ENCODE measurements at places on chromosomes 3 and 15.

GRCh38 chr3:16606398-16606797 is 1.2 kb upstream of the DAZL start:
- DNase-seq: no peak

DNA sequence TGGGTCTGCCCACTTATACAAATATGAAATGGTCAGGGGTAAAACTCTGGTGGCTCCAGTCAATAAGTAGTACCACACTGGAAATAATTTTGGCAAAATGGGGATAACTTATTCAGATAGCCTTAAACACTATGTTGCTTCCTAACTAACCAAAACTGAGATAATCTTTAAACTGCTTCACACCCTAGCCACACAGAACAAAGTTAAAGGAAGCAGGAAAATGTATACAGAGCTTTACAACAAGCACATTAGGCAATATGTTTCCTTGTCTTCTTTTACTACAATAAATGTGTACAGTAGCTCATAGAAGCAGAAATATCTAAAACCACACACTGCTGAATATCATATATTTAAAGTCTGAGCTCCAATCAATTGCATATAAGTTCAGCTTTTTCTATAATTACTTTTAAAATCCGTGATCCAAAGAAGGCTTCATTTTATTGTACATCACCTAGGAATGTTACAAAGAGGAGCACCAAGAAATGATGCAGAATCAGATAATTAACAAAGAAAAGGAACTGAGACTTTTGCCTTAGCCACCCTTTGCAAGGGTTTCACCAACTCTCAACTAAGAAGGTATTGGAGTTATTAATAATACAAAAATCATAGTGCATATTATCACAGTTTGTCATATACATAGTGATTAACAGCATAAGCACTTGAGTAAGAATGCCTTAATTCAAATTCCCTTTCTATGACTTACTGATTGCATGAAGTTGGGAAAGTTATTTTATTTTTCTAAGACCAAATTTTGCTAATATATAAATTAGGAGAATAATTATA is 9.2 kb upstream of the SSR3 start:
- no peak for DNase-seq

- no peak for DNase-seq
These were observed 113.6 kb upstream of the SNTN start for GRCh38 chr3:63538919-63539318.

DNA sequence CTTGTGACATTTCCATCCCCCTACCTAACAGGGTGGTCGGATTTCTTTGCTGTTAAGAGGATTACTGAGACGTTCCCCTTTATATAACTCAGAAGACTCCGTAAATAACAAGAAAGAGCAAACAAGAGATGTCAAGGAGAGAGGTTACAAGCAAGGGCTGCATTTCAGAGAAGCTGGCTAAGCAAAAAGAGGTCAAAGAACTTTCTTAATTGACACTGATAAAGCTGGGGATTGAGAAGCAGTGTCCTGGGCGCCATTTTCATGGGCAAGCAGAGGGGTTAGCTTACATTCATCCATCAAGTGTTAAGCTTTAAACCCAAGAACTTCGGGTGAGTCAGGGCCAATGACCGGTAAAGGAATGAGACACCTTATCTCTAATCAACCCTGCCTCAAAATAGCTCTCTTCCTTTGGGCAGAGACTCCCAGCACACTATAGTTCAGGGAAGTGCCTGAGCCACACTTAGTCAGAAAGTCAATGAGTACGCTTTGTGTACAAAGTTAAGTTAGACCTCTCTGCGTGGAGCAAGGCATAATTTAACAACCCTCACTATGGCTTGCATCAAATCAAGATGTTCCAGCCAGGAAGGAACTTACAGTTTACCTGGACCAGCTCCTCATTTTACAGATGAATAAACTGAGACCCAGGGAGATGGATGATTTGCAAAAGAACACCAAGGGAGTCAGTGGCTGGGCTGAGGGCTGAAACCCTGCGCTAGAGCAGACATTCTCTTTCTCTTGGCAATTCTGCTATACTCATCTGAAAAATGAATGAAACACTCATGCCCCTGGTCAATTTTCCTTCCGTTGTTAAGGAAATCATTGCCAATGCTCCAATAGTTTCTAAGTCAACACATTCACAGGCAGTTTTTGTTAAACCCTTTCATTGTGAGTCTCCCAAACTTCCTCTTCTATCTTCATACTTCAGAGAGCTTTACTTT is 44.6 kb downstream of the CCNL1 start:
- DNase-seq: no peak

DNA sequence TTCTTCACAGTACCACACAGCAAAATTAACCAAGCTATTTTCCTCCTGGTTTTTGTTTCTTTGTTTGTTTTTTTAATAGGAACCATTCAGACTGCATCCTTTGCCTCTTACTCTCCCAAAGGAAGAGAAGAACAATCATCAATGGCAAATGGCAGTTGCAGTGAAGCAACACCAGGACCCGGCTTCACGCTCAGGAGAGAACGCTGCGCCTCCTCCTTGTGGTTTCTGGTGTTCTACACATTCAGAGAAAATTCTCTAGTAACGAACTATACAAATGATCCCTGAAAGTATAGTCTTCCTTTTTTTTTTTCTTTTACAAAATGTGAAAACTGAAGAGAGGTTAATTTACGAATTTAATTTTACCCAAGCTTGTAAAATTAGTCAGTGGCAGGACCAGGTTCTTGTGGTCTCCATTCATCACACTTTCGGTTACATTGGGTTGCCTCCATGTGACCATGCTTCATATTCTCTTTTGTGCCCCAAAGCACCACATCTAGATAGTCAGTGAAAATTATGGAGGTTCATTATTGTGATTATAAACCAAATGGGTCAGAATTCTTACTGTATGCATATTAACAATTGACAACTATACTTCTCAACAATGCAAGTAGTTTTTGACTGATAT is 10.6 kb upstream of the MINDY2 start:
- DNase-seq: no peak

GRCh38 chr3:88809993-88810392 is 297.4 kb upstream of the EPHA3 start:
- no peak for DNase-seq
